ENCODE measurements at places on chromosomes 1 and 21.

DNA sequence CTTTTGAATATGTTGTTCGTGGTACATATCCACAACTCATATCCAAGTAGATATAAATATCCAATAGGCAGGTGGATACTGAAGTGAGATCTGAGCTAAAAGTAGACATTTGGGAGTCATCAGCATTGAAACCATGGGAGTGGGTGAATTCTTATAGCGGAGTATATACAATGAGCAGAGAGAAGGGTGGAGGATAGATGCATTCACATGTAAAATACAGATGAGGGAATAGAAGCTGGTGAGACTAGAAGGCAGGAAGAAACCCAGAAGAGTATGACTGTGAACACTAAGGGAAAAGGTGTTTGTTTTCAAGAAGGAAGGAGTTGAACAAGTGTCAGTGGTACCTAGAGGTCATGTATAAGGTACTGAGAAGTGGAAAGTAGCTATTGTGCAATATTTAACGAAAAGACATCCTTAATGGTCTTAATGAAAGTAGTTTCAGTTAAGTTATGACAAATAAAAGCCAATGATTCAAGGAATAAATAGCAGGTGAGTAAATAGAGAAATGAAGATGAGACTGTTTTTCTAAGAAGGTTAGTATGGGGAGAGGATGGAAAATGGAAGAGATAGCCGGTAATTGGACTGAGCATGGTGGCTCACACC, 181.6 kb upstream of the CACYBP start:
- no peak for DNase-seq

- DNase-seq: no peak
Measured at GRCh38 chr21:38917043-38917774, 111.5 kb downstream of the ETS2 start.

GRCh38 chr1:39129514-39129913, 75.0 kb upstream of the MACF1 start:
- DNase-seq: no peak

DNA sequence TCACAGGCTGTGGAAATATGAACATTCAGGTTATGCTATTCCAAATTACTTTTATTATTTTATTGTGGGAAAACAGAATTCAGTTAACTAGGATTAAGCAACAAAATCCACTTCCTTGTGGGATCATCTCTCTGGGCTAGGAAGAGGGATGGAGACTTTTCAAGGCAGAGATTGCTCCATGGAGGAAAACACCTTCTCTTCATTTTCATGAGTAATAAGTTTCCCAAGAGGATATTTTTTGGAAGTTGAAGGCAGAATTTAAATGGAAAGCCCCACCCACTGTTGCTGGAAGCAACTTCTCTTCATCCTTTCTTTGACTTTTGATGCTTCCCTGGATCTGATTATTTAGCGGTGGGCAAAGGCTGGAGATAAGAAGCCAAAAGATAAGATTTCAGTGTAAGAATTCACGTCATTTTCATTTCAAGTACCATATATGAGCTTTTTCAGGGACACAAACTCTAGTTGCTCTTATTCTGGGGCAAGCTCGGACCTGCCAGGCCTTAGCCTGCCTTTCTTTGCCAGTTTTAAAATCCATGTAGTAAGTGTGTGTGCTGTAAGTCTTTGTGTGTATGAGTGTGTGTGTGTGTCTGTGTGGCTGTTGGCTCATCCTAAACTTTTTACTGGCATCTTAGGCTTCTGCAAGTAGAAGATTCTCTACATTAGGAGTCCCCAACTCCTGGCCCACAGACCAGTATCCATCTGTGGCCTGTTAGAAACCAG, 11.7 kb upstream of the IL24 start:
- no peak for DNase-seq

DNA sequence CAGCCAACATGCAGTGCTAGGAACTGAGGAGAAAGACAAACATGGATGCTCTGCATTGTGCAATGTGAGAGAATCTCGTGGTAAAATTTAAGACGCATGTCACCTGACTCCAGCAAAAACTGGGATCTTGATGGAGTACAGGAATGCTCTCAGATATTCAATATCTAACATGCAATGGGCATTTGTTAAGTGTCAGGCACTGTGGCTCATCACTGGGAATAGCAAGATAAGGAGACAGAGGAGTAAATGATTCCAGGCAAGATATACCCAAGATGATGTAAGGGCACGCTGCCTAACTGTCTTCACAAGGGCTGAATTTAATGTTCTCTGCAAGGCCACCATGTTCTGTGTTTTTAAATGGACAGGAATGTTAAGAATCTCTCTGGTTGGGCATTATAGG, 67.8 kb downstream of the LPAR3 start:
- DNase-seq: no peak

GRCh38 chr1:30907481-30908315, 860 bp downstream of the SDC3 start:
- no peak for DNase-seq

DNA sequence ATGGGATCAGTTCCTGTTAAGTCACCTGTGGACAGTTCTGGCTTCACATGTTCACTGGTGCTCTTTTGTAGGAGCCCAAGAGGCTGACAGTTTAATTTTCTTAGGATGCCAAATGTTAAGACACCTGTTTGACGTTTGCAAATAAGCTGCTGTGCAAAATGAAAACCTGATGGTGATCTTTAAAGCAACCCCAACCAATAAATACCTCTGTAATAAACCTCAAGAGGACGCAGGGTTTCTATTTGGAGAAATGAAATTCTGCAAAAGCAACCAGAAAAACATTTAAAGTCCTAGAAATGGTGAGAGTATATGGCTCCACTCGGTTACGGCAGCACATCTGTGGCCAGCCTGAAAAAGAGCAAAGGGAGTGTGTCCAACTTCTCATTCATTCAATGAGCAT, 5.7 kb upstream of the RHEX start:
- DNase-seq: no peak

DNA sequence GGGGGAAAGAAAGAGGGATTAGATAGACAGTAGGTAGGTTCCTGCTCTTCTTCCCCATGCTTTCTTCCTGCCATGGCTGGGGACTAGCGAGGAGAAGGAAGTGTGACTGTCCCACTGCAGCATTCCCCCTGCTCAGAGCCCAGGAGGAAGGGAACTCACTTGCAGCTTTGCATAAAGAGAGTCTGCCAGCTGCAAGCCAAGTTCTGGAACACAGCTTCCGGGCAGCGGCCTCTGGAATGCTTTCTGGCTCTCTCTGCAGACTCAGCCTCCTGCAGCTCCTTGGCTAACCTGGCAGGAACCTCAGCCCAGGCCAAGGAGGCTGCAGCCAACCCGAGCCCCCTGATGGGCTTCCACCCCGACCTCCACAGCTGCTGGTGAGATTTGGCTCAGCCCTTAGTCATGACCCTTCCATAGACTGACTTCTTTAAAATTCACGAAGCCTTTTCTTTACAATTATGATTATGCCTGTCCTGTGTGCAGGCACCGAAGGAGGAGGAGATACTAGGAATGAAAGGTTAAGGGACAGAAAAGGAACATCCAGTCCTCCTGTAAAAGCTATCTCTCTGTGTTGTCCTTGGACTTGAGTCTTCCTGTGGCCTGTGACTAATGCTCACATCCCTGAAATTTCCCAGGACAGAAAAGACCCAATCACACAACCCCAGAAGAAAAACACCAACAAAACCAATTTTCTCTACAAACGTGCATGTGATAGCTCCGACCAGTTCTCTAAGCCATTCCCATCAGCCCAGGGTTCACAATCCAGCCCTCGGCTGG, 108.2 kb upstream of the OLIG2 start:
- DNase-seq: no peak

GRCh38 chr1:203252678-203253077, 23.2 kb upstream of the CHIT1 start:
- no peak for DNase-seq

DNA sequence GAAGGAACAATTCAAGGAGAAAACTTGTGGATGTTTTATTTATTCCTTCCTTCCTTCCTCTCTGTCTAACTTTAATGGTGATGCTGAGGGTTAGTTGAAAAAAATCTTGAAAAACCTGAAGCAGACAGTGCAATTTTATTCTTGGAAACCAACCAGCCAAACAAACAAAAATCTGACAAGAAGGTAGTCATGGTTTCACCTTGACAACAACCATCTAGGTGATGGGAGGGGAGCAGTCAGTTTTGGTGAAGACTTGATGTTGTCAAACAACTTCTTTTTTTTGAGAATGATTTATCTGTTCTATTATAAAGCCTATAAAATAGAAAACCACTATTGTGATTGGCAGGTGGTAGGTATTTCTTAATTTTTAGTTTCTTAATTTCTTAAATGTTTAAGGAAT, 92.4 kb upstream of the GPR88 start:
- DNase-seq: peak; percentile 41

- no peak for DNase-seq
Measured at GRCh38 chr1:34262023-34262853, 85.5 kb downstream of the C1orf94 start.

- no peak for DNase-seq
Measured at GRCh38 chr1:18411820-18412641, 68.7 kb upstream of the KLHDC7A start.

DNA sequence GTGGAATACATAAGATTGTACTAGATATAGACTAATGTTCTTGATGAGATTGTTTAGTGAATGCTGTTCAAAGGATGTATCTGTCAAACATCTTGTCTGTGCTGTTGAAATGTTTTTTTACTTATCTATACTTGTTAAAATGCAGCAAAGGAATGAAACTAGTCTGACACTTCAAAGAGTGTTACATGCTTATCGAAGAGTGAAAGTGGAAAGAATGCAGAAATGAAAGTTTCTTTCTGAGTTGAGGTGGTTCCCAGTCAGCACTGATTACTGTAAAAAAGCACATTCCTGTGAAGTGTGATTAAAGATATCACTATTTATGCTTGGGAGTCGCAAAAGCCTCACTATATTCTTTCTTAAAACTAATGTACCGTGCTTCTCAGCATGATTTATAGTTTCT, 1225.2 kb downstream of the NCAM2 start:
- no peak for DNase-seq

DNA sequence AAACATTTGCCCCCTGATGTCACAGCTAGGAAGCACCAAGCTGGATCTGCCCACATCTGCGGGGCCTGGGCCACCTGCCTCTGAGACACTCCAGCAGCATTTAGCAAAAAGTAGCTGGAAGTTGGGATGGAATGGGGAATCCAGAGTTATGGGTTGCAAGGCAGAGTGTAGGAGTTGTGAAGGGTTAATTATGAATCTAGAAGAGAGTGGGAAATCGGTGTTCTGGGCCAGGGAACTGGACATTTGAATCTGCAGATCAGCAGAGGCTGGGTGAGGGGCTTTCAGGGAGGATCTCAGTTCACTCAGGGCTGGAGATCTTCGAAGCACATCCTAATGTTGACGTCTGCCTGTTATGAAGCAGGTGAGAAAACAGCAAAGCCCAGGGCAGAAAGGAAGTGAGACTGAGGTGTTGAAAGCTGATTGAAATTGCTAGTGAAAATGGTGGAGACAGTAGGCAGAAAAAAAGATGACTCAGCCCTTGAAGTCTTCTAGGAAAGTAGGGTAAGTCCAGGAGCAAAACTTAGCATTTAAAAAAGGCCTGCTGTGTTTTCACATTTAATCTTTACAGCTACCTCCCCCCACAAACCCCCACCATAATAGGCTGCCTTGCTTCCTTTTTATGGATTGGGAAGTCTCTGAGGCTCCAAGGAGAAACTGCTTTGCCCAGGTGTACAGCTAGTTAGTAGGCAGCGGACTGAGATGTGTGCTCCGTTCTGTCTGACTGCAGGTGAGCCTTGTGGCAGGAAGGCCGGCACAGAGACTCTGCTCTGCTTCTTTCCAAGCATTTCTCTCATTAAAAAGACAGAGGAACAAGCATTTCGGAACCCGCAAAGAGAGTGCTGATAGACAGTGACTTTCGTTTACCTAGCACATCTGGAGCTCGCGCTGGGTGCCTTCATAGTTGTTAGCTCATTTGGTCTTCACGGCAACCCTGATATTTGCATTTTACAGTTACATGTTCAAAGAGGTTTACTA, 7.2 kb downstream of the VANGL1 start:
- DNase-seq: peak; percentile 15

DNA sequence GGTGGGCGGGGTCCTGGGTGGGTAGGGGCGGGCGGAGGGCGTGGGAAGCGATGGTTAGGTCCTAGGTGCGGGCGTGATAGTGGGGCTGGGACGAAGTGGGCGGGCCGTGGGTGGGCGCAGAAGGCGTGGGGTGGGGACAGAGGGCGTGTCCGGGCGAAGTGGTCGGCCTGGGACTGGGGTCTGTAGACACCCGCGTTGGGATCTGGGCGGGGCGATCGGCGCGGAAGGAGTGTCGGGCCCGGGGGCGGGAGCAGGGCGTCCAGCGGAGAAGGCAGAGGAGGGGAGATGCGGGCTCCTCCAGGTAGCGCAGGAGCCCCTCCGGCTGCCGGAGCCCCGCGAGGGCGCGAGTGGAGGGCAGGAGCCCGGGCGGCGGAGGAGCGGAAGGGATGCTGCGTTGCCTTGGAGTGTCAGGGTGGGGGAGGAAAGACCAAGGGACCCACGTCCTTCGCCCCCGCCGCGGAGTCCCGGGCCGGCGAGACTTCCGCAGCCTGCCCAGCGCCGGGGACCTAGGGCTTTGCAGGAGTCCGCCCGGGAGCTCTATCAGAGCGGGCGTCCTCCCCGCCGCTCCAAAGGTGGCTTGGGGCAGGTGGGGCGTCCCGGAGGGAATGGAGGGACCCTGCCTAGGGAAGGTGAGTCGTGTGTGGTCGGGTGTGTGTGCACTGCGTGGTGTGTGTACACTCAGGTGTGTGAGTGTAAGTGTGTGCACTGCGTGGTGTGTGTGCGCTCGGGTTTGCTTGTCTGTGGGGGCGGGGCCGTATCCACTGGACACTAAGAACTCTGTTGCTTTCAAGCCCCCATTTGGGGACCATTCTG, 27.0 kb upstream of the PRSS38 start:
- DNase-seq: no peak

DNA sequence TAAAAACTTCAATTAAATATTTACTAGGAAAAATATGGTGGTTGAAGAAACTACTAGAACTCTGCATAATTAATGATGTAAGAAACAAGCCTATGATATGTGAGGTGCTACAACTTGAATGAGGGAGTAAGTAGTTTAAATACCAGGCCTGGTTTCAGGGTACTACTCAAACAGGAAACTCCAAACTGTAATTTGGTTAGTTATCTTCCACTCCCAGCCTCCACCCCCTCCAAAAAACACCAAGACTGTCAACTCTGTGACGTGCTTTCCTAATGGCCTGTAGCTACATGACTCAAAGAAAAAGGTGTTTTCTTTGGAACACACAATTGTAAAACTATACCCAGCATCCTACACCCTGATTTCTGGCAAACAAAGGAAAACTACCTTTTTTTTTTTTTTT, 55.9 kb upstream of the RCC1 start:
- DNase-seq: no peak

DNA sequence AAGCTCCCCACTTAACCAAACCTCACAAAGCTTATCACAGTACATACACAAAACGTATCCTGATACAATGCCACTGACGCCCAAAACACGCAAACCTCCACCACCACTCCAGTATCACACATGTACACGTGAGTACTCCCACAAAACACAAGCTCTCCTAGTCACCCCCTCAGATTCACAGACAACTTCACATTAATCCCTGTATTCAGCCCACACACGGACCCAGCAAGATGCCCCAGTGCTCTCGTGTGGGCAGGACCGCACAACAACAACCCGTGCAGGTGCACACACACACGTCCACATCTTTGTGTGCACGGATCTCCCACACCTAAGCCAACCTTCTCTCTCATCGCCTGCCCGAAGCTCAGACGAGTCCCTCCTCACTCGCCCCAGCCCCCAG, 17.6 kb downstream of the PADI1 start:
- DNase-seq: no peak

- no peak for DNase-seq
Measured at GRCh38 chr1:99457381-99458165, 188.3 kb upstream of the PALMD start.

Measured in CD8-positive, alpha-beta T cell (primary cell).